ENCODE measurements at places on chromosomes 13 and 19.
A peak's percentile ranks its signal among the peaks of the same experiment; 100 is the strongest.

DNA sequence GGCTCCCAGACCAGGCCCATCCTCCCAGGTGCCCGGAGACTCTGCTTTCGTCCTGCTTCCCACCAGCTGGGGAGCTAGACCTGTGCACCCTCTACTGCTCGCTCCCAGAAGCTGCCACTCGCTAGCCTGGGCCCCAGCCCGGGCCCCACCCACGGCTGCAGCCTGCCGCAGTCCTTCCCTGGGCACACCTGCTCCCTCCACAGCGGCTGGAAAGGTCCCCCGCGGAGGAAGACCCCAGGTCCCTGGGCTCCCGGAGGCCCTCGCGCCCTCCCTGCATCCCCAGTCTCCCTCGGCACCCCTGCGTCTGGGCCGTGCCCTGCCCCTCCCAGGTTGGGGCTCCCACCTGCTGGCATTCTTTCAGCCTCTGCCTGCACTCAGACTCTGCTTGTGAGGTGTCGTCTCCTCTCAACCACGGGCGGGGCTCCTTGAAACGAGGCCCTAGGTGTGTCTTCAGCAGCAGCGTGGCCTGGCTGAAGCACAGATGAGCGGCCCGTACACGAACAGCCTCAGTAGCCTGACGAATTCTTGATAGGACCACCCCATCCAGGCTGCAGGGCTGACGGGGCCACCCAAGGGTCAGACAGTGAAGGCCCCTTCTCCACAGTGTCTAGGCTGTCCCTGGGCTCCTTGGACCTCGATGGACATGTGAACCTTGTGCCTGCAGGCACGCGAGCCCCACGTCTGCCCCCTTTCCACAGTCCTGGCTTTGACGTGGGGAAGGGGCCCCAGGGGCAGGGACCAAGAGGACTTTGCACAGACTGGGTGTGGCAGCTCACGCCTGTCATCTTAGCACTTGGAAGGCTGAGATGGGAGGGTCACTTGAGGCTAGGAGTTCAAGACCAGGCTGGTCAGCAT lies 27.9 kb downstream of the DOT1L start:
- no peak for DNase-seq

DNA sequence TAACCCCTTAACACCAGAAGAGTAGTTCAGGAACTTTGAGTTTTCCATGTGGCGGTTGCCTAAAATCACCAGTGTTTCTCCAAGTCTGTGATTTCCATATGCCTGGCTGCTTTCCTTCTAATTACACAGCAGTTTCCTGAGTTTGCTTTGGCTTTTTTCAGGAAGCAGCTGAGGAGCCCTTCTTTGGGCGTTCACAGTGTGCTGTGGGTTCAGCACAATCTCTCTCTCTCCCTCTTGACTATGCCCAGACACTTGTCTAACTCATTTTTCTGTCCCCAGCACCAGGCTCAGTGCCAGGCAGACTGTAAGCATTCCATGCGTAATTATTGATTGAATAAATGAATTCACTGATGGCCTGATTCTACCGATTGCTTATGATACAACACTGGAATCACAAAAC lies 19.7 kb downstream of the SCEL start:
- DNase-seq: no peak

GRCh38 chr13:103941506-103942140 lies 875.4 kb upstream of the SLC10A2 start:
- DNase-seq: no peak

DNA sequence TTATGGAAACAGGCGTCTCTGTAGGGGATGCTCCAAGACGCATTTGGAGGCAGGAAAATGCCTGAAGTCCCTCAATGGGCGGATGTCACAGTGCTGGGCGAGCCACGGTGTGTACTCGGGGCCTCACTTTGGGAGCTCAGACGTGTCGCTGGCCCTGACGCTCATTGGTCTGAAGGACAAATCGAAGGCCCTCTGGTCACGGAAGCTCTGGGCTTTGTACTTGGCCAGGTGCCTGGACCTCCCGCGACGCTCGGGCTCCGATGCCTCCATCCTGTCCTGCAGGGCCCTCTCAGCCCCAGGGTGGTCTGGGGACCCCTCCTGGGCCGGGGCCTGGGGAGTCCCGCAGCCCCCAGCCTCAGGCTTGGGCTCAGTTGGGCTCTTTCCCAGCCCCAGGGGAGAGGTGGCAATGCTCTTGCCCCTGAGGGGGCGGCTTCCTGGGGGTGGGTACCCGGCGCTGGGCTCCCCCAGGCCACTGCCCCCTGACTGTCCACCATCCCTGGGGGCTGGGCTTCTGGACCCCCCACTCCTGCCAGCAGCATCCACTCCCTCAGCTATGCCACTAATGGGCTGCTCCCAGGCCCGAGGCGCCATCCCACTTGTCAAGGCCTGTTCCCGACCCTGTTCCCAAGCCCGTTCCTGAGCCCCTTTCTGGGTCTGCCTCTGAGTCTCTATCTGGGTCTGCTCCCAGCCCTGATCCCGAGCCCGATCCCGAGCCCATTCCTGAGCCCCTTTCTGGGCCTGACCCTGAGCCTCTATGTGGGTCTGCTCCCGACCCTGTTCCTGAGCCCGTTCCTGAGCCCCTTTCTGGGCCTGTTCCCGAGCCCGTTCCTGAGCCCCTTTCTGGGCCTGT lies 39.5 kb upstream of the GRTP1 start:
- DNase-seq: no peak

GRCh38 chr19:30158067-30158892 lies 213.9 kb upstream of the ZNF536 start:
- no peak for DNase-seq

DNA sequence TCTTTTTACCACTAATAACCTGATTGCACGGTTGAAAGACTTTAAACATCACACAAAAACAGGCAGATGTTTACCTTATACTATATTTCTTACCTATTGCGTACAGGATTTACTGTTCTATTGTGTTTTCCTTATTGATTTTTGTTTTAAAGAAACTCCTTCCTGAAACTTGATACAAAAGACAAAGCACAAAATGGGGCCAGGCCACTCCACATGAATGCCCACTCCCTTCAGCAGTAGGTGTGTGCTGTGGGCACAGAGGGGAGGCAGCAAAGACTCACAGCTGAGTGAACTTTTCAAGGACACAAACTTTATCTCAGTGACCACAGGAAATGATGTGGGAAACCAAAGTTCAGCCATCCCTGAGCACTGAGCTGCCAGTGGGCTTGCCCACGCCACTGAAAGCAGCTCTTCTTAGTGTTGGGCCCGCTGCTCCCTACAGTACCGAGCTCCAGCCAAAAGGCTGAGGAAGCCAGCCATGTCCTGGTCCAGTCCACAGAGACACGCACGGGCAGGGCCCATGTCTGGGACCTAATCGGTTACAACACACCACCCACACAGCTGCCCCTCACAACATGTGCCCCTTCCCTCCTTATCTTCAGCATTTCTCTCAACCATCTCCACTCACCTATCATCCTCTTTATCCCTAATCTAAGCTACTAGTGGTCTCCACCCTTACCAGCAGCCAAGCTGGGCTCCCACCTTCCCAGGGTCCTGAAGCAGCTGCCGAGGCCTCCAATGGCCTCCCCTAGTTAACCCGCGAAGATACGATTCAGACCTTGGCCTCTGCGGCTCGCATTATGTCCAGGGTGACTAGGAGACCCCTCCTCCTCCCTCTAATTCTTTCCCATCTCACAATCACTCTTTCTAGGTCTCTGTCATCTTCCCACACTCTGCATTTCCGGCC lies 39.5 kb downstream of the ATP7B start:
- no peak for DNase-seq

GRCh38 chr13:114101358-114102130 lies 30.9 kb downstream of the RASA3 start:
- no peak for DNase-seq

DNA sequence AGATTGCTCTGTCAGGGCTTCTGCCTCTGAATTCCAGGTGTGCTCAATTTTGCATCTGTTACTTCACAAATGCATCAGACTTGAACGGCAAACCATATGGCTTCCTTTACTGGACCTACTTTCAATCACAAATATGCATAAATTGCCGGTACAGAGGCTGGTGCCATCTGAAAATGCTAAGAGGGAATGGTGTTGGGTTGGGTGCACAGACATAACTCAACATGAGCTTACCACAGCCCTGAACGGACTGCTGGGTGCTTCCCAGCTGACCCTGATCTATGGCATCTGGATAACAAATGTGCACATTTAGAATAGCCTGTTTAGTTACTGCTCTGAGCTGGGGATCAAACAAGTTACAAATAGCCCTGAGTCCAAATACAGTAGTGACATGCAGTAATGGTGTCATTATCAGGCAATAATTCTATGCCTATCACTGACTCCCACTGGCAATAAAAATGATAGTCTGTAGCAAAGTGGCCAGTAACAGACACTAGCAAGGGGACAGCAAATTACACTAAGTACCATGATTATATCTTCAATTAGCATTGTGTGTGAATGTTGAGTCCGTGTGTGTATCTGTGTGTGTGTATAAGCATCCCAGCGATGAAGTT lies 927.3 kb downstream of the DIAPH3 start:
- DNase-seq: no peak

- DNase-seq: peak; percentile 89
Observed at GRCh38 chr19:45474606-45475521, 7.1 kb downstream of the FOSB start.

DNA sequence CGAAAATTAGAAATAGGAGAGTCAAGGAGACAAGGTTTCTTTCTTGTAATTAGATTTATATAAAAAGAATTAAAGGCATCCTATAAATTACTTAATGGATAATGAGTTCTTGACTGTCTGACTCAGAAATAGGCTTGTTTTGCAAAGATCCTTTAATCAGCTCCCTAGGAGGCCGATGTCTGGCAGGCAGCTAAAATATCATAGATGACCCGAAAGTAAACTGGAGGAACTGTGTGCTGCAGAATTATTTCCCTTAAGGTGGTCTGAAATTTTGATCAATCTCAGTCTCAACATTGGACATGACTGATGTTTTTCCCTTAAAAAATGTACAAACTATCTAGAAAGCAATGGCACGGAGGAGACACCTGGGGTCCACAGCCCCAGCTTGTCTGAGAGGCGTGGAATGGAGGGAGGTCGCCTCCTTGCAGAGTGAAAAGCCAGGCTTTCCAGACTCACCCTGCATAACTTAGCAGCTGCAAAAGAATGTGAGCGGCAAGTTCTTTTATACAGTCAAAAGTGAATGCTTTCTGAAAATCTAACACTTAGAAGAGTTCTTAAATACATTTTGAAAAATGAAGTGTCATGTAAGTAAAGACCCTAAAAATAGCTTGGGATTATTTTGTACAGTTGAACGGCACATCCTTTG lies 44.8 kb downstream of the MBNL2 start:
- no peak for DNase-seq

- DNase-seq: no peak
Observed at GRCh38 chr13:39020853-39021462, 16.9 kb downstream of the PROSER1 start.

DNA sequence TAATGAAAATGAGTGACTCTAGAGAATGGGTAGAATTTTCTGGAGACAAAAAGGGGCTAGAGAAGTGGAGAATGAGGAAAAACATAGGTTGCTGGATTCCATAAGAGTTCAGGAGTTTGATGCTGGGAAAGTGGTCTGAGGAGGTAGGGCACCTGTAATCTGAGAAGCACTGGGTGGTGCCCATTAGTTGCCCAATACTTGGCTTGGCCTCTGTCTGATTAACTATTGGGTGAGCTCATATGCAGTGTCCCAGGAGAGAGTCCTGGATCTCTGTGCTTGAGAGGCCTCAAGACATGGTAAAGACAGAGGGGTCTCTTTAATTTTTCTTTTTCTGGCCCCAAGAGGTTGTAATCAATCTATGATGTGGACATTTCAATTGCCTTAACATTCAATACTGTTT lies 390.1 kb downstream of the TDRD3 start:
- DNase-seq: no peak

DNA sequence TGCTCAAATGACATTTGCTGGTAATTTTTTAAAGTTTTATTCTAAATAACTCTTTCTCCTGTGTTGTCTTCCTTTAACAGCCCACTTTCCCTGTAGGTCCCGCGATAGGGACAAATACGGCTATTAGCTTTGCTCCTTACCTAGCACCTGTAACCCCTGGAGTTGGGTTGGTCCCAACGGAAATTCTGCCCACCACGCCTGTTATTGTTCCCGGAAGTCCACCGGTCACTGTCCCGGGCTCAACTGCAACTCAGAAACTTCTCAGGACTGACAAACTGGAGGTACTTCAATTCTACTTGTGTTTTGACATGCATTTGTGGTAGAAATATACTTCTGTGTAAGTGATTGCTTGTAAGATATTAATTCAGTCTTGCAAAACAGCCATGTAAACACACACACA lies 91.0 kb upstream of the RAP2A start:
- DNase-seq: no peak

- DNase-seq: no peak
Observed at GRCh38 chr19:33171916-33172359, 22.2 kb upstream of the LRP3 start.

GRCh38 chr19:2722541-2723344 lies 1.6 kb upstream of the DIRAS1 start:
- no peak for DNase-seq

GRCh38 chr19:38974624-38975213 lies 823 bp downstream of the FBXO17 start:
- no peak for DNase-seq

DNA sequence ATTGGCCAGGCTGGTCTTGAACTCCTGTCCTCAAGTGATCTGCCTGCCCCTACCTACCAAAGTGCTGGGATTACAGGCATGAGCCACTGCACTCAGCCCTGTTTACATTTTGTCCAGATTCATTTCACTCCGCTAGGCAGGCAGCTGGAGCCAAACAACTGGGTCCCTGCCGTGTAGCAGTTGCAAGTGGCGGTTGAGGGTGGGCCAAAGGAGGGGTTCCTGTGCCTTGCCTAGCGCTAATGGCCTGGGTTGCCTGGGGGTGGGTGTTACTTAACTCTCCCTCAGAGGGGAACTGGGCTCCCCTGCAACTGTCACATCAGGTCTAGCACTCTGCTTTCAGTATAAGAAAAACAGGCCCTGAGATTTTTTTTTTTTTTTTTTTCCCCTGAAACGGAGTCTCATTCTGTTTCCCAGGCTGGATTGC lies 7.4 kb downstream of the ACP5 start:
- no peak for DNase-seq

GRCh38 chr19:31383553-31383952 lies 34.3 kb upstream of the TSHZ3 start:
- no peak for DNase-seq

- DNase-seq: no peak
Observed at GRCh38 chr13:48561466-48562235, 28.8 kb upstream of the RCBTB2 start.

- DNase-seq: no peak
Observed at GRCh38 chr13:97120346-97120745, 101.8 kb upstream of the MBNL2 start.

GRCh38 chr13:51175639-51176038 lies 46.6 kb upstream of the FAM124A start:
- DNase-seq: no peak

GRCh38 chr13:50744116-50744660 lies 99.3 kb downstream of the DLEU7 start:
- no peak for DNase-seq

GRCh38 chr19:45363861-45364459 lies 6.4 kb downstream of the ERCC2 start:
- DNase-seq: no peak

DNA sequence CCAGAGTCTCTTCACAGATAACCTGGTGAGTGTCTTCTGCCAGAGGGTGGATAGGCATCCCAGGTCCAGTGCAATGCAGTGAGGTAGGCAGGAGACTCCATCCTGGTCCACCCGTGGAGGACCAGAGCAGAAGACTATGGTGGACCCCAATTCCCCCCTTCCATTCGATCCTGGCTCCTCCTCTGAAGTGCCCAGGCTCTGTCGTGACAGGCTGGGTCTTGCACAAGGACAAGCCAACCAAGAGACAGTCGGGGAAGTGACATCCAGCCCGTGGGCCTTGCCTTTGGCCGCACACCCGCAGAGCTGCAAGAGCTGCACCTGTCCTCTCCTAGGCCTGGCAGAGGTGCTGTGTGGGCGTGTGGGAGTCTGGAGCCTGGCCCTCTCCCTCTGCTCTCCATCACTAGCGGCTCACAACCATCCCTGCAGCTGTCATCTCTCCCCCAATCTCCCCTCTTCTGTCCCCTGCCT lies 3.1 kb downstream of the ZNF784 start:
- DNase-seq: no peak
